ENCODE measurements at places on chromosomes 1 and 21. TPM values are rescaled to one million over a fixed set of nuclear protein-coding genes. Genes with fewer than 3 reads are reported as not detected.
A peak's percentile ranks its signal among the peaks of the same experiment; 100 is the strongest.

DNA sequence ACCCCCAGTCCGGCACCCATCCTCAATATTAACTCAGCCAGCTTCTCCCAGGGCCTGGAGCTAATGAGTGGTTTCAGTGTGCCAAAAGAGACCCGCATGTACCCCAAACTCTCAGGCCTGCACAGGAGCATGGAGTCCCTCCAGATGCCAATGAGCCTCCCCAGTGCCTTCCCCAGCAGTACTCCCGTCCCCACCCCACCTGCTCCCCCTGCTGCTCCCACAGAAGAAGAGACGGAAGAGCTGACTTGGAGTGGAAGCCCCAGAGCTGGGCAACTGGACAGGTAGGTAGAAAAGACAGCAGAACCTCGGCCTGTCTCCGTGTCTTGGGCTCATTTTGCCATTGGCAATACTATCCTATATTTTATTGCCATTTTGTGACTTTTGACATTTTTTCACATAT, 45.4 kb upstream of the IPO9 start:
- no peaks in the 10 kb centered on the region for H3K27me3 ChIP-seq
- peaks cover 2% of the 10 kb centered on the region for H3K36me3 ChIP-seq
- H3K4me1 ChIP-seq = peaks cover 3% of the 10 kb centered on the region
- DNase-seq = no peak
- H3K4me3 ChIP-seq = no peak overlapping the region

- H3K4me3 ChIP-seq = no peak overlapping the region
- peaks cover 3% of the 10 kb centered on the region for H3K4me1 ChIP-seq
- no peak for DNase-seq
- no peak overlapping the region for H3K27ac ChIP-seq
These were observed 31.7 kb downstream of the CHML start for GRCh38 chr1:241608379-241609033.

Gene AVPR1B
- not detected for total RNA-seq

Gene LHX8
- total RNA-seq = not detected

- H3K27ac ChIP-seq = no peak overlapping the region
- no peak for DNase-seq
- no peaks in the 10 kb centered on the region for H3K27me3 ChIP-seq
- no peaks in the 10 kb centered on the region for H3K4me1 ChIP-seq
These were observed 964.6 kb downstream of the BRINP3 start for GRCh38 chr1:189513091-189513490.

DNA sequence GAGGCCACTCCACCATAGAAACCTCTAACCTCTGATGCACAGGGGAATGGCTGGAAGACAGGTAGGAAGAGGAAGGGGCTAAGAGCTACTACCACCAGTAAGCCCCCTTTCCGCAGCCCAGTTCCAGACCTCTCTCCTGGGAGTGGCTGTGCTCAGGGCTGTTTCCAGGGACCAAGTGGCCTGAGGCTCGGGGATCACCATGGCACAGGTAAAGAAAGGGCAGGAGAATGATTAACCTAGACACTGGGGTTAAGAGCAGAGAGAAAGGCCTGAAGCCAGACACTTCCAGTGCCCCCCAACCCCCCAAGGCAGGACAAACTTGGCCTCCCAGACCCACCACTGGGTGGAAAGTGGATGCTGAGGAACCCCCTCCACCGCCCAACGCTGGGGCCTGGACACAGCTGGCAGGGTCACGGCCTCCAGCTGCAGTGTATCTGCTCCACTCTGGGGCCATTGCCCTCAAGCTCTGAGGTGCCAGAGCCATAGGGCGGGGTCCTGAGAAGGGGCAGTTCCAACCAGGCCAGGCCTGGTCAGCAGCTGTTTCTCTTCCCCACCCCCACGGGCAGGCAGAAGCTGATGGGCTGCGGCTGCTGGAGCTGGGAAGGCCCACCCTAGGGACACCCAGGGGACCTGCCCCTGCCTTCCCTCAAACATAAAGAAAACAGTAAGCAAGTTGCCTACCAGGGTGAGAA, 2.6 kb downstream of the TAGLN2 start:
- peak overlapping the region; percentile 90 for H3K4me3 ChIP-seq
- H3K27ac ChIP-seq = peak overlapping the region; percentile 96
- peaks cover 13% of the 10 kb centered on the region for H3K36me3 ChIP-seq
- peaks cover 65% of the 10 kb centered on the region for H3K4me1 ChIP-seq
- H3K27me3 ChIP-seq = no peaks in the 10 kb centered on the region
- DNase-seq = no peak

Gene SPAG17
- total RNA-seq = not detected

Gene KCNT2
- 1.1 TPM for total RNA-seq

DNA sequence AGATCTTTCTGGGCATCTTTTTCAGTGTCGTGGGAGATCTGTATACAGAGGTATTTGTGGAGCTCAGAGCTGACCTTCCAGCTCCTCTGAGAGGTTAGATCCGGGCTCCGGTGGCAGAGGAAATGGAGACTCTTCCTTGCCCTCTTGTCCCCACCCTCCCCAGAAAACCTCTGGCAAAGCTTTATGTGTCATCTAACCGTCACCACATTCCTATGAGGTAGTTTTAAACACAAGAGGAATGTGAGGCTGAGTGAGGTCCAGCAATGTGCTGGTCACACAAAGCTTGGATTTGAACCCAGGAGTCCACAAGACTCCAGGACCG, 1.2 kb downstream of the CD160 start:
- peaks cover 13% of the 10 kb centered on the region for H3K4me1 ChIP-seq
- H3K4me3 ChIP-seq = peak overlapping the region; percentile 79
- peak overlapping the region; percentile 67 for H3K27ac ChIP-seq
- no peak for DNase-seq

DNA sequence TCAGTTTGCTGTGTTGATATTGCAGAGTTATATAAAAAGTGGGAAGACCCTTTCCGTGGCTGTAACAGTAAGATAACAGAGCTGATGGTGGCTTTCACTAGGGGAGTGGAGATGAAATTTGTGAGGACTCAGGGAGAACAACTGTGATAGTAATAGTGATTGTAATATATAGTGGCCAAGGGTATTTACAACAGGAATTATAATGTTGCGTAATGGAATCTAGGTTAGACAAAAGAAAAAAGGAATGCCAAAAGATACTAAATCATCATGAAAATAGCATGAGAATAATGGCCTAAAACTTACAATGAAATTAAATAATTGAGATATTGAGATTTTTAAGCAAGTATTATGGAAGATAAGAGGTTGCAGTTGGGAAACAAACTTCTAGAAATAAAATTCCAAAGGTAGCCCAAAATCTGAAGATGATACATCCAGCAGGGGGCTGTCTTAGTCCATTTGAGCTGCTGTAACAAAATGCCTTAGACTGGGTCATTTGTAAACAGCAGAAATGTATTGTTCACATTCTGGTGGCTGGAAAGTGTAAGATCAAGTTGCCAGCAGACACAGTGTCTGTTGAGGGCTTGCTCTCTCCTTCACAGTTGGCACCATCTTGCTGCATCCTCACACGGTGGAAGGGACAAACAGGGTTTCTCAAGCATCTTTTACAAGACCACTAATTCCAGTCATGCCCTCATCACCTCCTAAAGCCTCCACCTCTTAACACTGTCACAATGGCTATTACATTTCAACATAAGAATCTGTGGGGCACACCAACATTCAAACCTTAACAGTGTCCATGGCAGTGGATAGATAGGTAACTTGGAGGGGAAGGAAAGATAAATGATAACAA, 711.2 kb downstream of the MRPL39 start:
- no peak overlapping the region for H3K27ac ChIP-seq
- no peak for DNase-seq
- H3K4me3 ChIP-seq = no peak overlapping the region
- no peaks in the 10 kb centered on the region for H3K27me3 ChIP-seq
- no peaks in the 10 kb centered on the region for H3K4me1 ChIP-seq
- no peaks in the 10 kb centered on the region for H3K36me3 ChIP-seq

Gene RPRD2
- 36.2 TPM for total RNA-seq

Gene SLC45A1
- 0.65 TPM for total RNA-seq

DNA sequence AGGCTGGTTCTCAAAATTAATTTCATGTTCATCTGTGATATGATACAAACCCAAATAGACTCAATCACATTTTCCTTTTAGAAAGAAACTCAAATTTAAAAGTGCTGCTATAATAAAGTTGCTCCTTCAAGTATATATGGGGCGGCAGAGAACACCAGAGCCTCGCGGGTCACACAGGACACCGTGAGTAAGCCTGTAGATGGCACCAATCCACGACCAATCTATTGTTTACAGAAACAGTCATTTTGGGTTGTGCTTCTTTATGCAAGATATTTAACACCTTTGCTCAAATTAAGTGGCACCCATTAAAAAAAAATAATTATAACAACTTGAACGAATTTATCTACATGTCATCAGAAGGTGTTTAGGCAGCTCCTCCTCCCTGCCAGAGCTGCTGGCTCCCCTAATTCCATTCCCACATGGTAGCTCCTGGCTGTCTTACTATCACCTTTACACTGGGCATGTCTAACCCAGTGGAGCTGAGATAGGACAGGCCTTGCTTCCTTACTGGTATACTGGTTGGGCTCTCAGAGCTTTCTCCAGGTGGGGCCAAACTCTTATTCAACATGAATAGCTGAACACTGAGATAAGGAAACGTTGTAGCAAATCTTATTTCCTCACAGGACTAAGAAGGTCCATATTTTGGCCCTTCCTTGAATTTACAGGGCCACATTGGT, 287.0 kb downstream of the SDCCAG8 start:
- no peak overlapping the region for H3K4me3 ChIP-seq
- peaks cover 4% of the 10 kb centered on the region for H3K36me3 ChIP-seq
- peaks cover 6% of the 10 kb centered on the region for H3K4me1 ChIP-seq
- no peak for DNase-seq
- H3K27ac ChIP-seq = no peak overlapping the region
- H3K27me3 ChIP-seq = no peaks in the 10 kb centered on the region

DNA sequence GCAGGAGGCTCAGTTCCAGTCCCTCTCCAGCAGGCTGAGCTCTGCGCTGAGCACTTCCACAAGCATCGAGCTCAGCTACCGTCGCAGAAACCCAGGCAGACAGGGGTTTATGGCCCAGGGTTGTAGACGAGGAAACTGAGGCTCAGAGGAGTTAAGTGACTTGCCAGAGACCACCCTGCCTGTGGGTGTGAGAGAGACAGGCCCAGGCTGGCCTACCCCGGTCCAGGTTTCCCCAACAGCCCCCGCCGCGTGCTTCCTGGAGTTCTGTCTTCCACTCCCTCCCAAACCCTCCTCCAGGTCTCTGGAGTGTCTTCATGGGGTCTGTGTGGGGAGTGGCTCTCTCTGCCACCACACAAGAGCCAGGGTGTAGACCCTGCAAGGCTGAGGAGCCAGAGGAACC, 615.9 kb downstream of the PTPRU start:
- peaks cover 2% of the 10 kb centered on the region for H3K36me3 ChIP-seq
- DNase-seq = no peak
- H3K4me1 ChIP-seq = peaks cover 3% of the 10 kb centered on the region

Gene KLHDC9
- not detected for total RNA-seq

Gene OR2AK2
- total RNA-seq = not detected

DNA sequence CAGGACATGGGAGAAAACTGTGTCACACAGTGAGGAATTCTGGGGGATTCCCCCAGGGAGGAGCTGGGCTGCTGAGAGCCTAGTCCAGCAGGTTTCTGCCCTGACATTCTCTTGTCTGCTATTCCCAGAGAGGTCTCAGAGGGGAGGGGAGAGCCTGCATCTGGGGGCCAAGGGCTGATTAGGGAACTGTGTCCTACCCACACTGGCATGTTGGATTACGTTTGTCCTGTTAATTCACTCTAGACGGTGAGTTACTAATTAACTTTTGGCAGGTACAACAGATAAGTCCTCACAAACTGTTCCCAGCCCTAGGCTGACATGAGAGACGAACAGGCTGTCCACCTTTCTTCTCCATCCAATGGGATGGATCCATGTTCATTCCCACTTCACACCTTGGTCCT, 2.6 kb upstream of the SH3BGRL3 start:
- no peaks in the 10 kb centered on the region for H3K27me3 ChIP-seq
- H3K36me3 ChIP-seq = peaks cover 12% of the 10 kb centered on the region

Gene SLC26A9
- total RNA-seq = not detected

DNA sequence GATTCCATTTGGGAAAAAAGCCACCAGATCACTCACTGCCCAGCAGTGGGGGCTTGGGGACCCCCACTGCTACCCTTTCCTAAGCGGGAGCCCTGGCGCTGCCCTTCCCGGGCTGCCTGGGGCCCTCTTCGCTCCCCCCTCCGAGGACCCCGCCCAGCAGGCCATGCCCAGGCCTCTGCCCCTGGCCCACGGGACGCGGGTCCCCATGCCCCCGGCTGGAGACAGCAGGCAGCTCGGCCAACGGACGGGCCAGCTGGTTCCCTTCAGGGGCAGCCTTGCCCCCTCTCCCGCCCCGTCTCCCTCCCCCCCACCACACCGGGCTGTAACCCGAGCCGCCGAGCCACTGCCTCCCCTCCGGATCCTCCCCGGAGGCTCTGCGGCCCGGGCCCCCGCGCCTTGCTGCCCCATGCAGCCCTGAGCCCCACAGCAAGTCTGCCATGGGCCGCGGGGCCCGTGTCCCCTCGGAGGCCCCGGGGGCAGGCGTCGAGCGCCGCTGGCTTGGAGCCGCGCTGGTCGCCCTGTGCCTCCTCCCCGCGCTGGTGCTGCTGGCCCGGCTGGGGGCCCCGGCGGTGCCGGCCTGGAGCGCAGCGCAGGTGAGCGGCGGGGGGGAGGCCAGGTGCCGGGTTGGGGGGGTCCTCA, at the start of gene MMP23B:
TSS of gene MMP23B (plus strand) at position 392 of the 639 bp plus-strand sequence. CDS start at position 438, 46 bp downstream.
- H3K27ac ChIP-seq = no peak within 1 kb of the TSS
- no peak for DNase-seq
- H3K36me3 ChIP-seq = no peaks in the 10 kb centered on the region
- H3K27me3 ChIP-seq = no peaks in the 10 kb centered on the region
- H3K4me3 ChIP-seq = peak within 1 kb of the TSS; percentile 86
- H3K4me1 ChIP-seq = peaks cover 2% of the 10 kb centered on the region

All from T-helper 17 cell (primary cell).